ENCODE measurements at places on chromosomes 13 and 19.

GRCh38 chr13:28022848-28023518, 34.5 kb upstream of the URAD start:
- no peaks in the 10 kb centered on the region for H3K36me3 ChIP-seq
- DNase-seq = no peak
- no peak overlapping the region for H3K27ac ChIP-seq
- H3K27me3 ChIP-seq = no peaks in the 10 kb centered on the region
- H3K4me1 ChIP-seq = no peaks in the 10 kb centered on the region
- H3K4me3 ChIP-seq = no peak overlapping the region

DNA sequence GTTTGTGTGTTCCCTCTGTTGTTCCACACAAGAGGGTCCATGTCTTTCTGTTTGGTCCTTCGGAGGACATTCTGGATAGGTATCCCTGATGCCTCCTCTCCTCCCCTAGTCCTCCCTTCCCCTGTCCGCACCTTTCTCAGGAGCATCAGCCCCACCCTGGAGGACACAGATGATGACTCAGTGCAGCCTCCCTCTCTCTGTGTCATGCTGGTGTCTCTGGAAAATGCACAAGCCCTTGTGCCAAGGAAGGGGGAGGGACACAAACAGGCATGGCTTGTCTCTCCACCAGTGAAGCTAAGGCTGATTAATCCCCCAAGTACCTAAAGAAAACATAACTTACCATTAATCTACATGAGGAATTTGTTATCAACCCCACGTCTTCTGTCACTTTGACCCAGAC, 16.2 kb upstream of the TNFRSF19 start:
- no peaks in the 10 kb centered on the region for H3K27me3 ChIP-seq
- no peak overlapping the region for H3K27ac ChIP-seq
- H3K36me3 ChIP-seq = no peaks in the 10 kb centered on the region

- no peaks in the 10 kb centered on the region for H3K27me3 ChIP-seq
- no peak overlapping the region for H3K4me3 ChIP-seq
- no peak overlapping the region for H3K27ac ChIP-seq
- no peaks in the 10 kb centered on the region for H3K36me3 ChIP-seq
Observed at GRCh38 chr13:41048640-41049039, 12.7 kb upstream of the WBP4 start.

- no peaks in the 10 kb centered on the region for H3K27me3 ChIP-seq
- DNase-seq = no peak
- no peaks in the 10 kb centered on the region for H3K4me1 ChIP-seq
- no peak overlapping the region for H3K4me3 ChIP-seq
- H3K27ac ChIP-seq = no peak overlapping the region
Observed at GRCh38 chr13:30810801-30811200, 75.5 kb downstream of the ALOX5AP start.

GRCh38 chr13:66994097-66994496, 236.0 kb downstream of the PCDH9 start:
- H3K27me3 ChIP-seq = no peaks in the 10 kb centered on the region
- H3K27ac ChIP-seq = no peak overlapping the region
- no peak overlapping the region for H3K4me3 ChIP-seq
- H3K4me1 ChIP-seq = no peaks in the 10 kb centered on the region

GRCh38 chr13:75806117-75806516, 170.0 kb downstream of the LMO7 start:
- H3K4me1 ChIP-seq = peaks cover 24% of the 10 kb centered on the region
- no peaks in the 10 kb centered on the region for H3K27me3 ChIP-seq
- H3K4me3 ChIP-seq = no peak overlapping the region

Measured in gastrocnemius medialis (tissue), 4 donors.